ENCODE measurements at places on chromosomes 7 and 10.

- no peak for DNase-seq
Observed at GRCh38 chr7:114631249-114631822, 216.7 kb downstream of the FOXP2 start.

- DNase-seq, result no peak
Observed at GRCh38 chr7:127973832-127974231, 57.4 kb downstream of the LRRC4 start.

- peak; percentile 96 for DNase-seq
Observed at GRCh38 chr10:70331486-70332268, 47.9 kb upstream of the NPFFR1 start.

GRCh38 chr10:99161165-99161564, 74.5 kb downstream of the HPSE2 start:
- DNase-seq, result no peak

DNA sequence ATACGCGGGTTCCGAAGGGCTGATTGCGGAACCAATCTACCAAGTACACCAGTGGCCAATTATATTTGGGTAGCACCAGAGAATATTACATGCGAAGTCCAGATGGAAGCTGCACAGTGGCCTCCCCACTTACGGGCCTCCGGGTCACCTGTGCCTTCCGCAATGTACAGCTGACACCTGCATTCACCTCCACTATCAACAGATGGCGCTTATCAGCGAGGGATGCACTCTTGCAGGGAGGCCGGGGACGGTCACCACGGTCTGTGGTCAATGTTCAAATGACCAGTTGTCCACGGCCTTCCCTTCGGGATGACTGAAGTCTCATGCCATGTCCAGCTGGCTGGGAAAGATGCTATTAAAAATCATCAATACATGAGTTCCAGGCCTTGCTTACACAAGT, 47.6 kb downstream of the SLIT1 start:
- DNase-seq, result no peak

DNA sequence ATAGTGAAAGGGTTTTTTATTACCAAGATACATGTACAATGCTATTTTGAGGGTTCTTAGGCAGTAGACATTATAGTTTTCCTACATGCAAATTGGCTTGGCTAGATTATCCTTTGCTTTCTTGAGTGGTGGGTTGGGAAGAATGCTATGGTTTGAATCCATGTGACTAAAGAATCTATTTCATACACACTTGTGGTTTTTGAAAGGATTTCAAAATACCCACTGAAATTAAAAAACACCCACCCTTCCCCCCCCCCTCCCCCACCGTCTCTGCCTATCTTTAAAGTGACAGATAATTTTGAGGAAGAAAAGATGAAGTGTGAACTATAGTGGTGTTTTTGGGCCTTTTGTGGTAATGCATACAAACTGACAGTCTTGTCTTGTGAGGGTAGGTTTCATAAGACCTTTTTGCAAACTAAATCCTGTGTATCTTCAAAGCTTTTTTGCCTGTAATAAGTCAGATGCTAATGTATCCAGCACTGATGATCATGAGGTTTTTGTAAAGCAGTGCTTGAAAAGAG, 90.9 kb downstream of the TPST1 start:
- DNase-seq, result peak; percentile 79

- DNase-seq, result no peak
Observed at GRCh38 chr10:114077347-114077746, 33.7 kb downstream of the ADRB1 start.

GRCh38 chr7:105353752-105354328, 34.9 kb downstream of the SRPK2 start:
- peak; percentile 25 for DNase-seq

GRCh38 chr7:31059551-31059950, 7.4 kb downstream of the ADCYAP1R1 start:
- DNase-seq, result no peak

DNA sequence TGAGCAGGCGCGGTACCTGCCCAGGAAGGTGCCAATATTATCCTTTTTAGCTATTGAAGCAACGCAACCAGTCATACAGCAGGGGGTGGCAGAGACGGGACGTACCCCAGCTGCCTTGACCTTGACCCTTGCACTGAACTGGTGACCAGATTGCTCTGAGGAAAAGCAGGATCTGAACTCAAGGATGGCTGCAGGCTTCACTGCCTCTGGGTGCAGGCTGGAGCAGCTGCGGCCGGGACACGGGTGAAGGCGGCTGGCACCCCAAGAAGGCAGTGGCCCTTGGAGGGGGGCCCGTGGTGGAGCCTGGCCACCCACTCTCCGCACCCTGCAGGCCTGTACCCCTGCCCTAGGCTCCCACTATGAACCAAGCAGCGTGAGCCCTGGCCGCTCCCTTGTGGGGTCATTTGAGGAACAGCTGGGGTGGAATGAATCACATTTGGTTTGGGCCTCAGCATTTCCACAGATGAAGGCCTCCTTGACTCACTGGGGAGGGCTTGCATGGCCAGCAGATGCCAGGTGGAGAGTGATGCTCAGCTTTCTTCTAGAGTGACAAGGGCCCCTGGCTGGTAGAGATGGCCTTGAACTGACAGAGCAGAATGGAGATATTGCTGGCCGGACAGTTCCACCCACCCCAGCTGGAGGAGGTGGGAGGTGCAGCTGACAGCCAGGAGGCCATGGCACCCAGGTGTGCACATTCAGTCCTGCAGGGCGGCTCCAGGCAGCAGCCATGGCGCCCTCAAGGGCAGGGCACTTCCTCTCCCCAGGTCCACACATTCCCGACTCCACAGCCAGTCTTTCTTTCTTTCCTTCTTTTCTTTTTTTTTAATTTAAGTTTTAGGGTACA, 218.7 kb downstream of the WDR37 start:
- no peak for DNase-seq

DNA sequence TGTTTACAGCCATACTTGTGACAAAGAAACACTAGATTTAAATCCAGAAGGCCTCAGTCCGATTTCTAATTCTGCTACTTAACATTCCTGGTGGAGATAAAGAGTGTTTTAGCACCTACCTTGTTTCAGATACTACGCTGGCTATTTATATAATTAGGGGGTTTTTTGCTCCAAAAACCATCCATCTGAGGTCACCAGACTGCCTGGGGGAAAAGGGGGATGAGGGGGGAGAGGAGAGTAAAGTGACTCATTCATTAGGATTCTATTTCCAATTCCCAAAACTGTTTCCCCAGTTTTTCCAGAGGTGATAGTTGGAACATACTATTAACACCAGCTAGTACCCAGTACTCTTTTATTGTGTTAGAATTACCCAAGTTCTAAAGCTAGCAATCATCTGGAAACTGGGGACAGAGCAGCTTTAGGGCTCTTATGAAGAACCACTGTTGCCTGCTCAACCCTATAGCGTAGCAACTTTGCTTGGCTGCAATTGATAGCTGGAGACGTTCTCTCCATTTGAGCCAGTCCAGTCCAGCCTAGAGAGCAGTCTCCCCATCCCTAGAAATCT, 6.6 kb downstream of the GCC1 start:
- DNase-seq, result peak; percentile 44

DNA sequence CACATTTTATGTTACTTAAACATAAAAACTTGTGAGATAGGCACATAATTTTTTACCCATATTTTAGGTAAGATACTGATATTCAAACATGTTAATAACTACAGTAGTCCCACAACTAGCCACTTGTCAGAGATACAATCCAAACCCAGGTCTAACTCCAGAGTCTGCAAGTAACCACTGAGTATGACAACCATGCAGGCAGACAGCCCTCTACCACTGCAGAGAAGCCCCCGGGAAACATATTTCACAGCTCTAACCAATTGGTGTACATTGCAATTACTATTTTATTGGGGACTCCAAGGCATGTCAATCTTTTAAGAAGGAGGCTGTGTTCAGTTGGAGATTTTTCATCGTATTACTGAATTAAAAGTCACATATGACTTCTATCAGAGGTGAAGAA, 107.2 kb upstream of the FAM133B start:
- no peak for DNase-seq

GRCh38 chr7:158454631-158455030, 133.0 kb downstream of the PTPRN2 start:
- no peak for DNase-seq

GRCh38 chr7:28862595-28863272, 95.4 kb downstream of the TRIL start:
- peak; percentile 40 for DNase-seq

DNA sequence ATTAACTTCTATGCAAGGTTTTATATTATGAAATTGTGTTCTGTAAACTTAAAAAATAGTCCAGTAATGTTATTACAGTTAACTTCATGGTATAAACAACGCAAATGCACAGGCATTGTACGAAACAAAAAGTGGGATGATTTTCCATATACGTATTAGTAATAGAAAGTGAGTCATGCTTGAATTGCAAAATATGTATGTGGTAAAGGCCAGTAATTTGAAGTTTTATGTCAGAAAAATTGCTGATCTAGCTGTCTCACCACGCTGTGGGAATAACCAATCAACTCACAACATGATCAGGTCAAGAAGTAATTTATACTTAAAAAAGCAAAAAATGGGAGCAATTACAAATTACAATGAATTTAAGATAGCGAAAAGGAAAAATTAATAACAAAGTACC, 37.0 kb upstream of the GLI3 start:
- peak; percentile 73 for DNase-seq

DNA sequence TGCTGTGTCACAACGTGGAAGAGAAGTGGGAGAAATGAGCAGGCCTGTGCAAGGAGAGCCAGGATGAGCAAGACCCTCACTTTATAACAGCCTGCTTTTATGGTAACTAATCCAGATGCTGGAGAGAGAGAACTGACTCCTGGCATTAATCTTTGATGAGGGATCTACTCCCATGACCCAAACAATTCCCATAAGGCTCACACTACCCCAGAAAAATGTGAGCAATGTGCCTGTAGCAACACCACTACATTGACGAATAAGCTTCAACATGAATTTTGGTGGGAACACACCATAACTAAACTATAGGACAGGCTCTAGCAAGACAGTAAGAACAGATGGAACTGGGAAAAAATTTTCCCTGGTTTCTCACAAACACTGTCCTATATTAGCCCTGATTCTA, 173.6 kb upstream of the PRSS58 start:
- DNase-seq, result peak; percentile 31

GRCh38 chr7:28298870-28299518, 113.3 kb upstream of the CREB5 start:
- peak; percentile 61 for DNase-seq

- DNase-seq, result peak; percentile 76
Observed at GRCh38 chr10:58531084-58531695, 18.5 kb downstream of the BICC1 start.

GRCh38 chr10:62075912-62076311, 174.4 kb downstream of the ARID5B start:
- peak; percentile 47 for DNase-seq

DNA sequence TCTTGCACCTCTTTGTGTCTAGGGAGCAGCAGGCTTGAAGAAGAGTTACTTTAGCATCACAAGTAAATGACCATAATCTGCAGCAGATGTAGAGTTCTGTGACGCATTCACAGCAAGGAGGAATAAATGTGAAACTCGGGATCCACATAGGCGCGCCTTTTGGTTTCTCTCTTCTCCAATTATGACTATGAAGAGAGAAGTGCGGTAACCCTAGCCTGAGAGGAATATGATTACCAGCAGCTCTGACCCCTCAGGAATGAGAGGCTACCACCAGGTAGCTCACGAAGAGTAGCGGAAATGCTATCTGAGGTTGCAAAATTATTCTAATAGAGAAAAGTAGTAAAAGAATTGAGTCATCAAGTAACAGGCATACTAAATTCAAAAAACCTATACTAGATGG, 25.2 kb upstream of the DMTF1 start:
- no peak for DNase-seq

GRCh38 chr7:133265821-133266220, 12.9 kb downstream of the EXOC4 start:
- DNase-seq, result peak; percentile 7

DNA sequence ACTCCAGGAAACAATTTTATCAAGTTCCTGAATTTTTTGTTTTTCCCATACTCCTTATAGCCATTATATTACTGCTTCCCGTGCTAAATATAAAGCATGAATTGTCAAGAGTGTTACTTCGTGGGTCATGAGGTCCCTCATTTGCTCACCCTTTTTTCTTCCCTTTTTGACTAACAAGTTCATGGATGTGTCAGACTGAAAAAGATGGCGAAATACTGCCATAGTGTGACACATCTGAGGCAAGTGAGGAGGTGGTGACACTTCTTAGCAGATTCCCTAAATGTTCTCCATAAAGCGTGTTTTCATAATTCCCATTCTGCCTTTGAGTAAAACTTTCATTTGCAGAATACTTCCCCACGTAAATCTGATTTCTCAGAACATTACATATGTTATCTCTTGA, 269.6 kb upstream of the FZD1 start:
- DNase-seq, result no peak

GRCh38 chr7:127850195-127850594, 181.0 kb downstream of the LRRC4 start:
- peak; percentile 8 for DNase-seq

DNA sequence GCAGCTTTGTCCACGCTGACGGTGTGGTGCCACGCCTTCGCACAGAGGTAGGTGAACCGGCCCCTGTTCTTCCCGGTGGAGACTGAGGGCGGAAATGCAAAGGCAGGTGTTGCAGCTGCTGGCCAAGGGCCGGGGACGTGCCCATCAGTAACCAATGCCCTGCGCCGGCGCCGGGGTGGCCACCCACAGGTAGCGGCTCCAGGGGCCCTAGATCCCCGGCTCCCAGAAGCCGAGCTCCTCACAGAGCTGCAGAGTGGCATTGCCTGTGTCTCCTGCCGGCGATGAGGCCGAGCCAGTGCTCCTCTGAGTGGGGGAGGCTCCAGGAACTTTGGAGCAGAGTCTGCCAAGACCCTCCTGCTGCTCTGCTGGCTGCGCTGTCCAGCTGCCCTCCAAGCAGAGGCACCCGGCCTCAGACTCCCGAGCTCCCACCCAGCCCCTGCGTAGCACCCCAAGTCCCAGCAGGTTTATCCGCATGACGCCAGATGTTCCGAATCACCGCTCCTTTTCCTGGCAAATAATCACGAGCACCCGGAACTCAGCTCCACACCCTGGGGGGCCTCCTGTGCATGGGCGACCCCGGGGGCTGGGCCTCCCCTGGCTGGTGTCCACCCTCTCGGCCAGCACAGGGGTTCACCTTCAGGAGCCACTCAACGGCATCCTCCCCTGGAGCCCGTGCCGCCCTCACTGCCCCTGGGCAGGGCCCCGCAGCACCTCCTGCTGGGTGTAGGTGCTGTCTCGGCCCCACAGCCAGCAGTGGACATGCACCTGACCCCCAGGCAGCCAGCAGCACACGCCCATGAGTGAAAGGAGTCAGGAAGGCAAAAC, 22.1 kb downstream of the CFAP46 start:
- no peak for DNase-seq

GRCh38 chr10:78292982-78293865, 259.6 kb downstream of the RPS24 start:
- no peak for DNase-seq

- DNase-seq, result no peak
Observed at GRCh38 chr10:71202314-71202713, 10.1 kb upstream of the UNC5B start.

Data from fibroblast of skin of right biceps (primary cell).